ENCODE measurements at places on chromosomes 5 and 9.

DNA sequence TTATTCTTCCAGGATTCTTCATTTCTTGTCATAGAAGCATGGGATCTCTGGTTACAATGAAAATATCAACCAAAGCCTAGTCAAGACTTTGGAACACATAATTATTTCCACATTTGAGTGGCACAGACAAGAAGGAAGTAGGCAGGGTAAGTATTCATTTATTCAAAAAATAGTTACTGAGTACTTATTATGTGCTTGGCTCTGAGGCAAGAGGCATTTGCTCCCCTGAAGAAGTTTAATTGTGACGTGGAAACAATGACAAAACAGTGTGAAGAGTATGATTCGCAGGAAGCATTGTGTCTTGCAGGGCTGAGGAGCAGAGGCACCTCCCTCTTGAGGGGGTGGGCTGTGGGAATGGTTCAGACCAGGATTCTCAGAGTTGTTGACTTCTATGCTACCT is 45.0 kb upstream of the TNFSF15 start:
- no peak for DNase-seq

GRCh38 chr9:121303456-121304451 is 35.8 kb downstream of the GSN start:
- no peak for DNase-seq

- no peak for DNase-seq
Observed at GRCh38 chr5:168921147-168921866, 342.1 kb upstream of the PANK3 start.

GRCh38 chr5:107671742-107672210 is 1.0 kb upstream of the EFNA5 start:
- no peak for DNase-seq

GRCh38 chr5:118593003-118593328 is 395.4 kb downstream of the DTWD2 start:
- DNase-seq = no peak

GRCh38 chr5:165665735-165666400 is 2160.4 kb downstream of the MAT2B start:
- no peak for DNase-seq

DNA sequence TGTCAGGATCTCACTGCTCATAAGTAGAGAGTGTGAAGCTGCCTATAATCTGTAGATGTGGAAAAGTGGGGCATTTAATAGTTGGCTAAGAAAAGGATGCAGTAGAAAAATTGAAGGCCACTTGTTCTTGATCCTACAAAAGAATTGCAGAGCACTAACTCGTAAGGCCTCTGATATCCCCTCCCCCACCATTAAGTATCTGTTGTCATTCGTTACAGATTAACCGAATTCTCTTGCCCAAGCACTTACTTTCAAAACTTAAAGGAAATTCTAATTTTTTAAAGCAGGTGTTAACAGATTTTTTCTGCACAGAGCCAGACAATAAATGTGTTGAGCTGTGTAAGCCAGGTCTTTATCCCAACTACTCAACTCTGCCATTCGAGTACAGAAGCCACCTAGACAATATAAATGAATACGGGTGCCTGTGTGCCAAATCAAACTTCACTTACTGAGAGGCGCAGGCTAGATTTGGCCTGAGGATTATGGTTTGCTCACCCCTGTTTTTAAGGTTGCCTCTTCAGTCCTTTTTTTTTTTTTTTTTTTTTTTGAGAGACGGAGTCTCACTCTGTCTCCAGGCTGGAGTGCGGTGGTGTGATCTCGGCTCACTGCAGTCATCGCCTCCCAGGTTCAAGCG is 234.8 kb downstream of the RFK start:
- no peak for DNase-seq

- no peak for DNase-seq
Observed at GRCh38 chr9:33517373-33517772, 6.7 kb upstream of the ANKRD18B start.

DNA sequence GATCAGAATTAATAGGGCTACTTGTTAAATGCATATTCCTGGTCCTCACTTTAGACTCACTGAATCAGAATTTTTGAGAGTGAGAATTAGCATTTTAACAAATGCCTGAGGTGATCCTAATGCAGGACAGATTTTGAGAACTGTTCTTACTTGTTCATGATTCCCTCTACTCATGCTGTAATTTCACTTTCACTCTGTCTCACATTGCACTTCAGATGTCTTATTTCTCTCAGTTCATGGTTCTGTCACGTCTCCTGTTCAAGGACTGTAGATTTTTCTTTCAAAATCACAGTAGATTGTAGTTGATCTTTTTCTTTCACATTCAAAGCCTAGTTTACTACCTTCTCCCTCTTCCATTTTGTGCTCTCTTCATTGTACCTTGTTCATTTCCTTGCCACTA is 54.3 kb downstream of the ADGRV1 start:
- no peak for DNase-seq

GRCh38 chr5:123610209-123610608 is 98.2 kb downstream of the CSNK1G3 start:
- DNase-seq = no peak

- DNase-seq = no peak
Observed at GRCh38 chr5:67085616-67086015, 111.0 kb downstream of the CD180 start.

GRCh38 chr5:168553377-168554130 is 24.4 kb downstream of the FBLL1 start:
- no peak for DNase-seq

DNA sequence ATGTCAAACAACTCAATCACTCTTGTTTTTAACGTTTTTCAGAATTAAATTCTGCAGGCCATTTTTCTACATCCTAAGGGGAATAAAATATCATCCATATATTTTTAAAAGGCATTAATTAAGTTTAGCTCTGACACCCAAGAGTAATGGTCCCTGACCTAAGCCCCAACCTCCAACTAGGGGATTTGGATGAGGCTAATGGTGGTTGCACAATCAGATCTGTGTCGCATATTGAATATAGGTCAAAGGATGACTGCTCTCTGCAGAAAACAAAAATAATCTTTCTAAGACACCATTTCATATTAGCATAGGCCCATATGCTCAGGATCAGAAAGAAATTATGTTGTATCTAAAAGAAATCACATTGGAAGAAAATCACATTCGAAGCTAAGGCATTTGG is 20.7 kb downstream of the CDH6 start:
- DNase-seq = no peak

- DNase-seq = peak; percentile 36
Observed at GRCh38 chr9:113737517-113738271, 138.4 kb upstream of the ZNF618 start.

- no peak for DNase-seq
Observed at GRCh38 chr9:14843163-14843562, 67.1 kb downstream of the FREM1 start.

GRCh38 chr5:30099634-30100033 is 1093.9 kb upstream of the CDH6 start:
- no peak for DNase-seq

DNA sequence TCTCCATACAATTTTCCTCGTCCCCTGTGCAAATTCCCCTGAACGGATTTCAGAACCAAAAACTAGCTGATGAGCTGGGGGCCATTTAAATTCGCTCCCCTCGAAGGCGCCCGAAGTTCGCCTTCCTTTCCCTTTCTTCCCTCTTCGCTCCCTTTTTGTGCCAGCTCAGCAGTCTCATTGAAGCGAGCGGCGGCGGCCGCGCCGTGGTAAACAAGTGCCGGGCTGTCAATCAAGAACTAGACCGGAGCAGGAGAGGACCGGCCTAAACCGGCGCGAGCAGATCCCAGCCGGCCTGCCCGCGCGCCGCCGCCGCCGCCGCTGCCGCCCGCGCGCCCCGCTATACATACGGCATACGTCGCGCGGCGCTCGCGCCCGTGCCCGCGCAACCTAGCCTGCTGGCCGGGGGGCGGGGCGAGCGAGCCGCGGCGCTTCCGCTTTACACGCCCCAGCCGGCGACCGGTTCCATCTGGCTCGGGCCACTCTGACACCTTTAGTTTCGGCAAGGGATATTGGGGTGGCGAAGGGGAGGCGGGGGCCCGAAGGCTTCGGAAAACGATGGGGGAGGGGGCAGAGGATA is 3.1 kb downstream of the ARRDC3 start:
- peak; percentile 96 for DNase-seq

DNA sequence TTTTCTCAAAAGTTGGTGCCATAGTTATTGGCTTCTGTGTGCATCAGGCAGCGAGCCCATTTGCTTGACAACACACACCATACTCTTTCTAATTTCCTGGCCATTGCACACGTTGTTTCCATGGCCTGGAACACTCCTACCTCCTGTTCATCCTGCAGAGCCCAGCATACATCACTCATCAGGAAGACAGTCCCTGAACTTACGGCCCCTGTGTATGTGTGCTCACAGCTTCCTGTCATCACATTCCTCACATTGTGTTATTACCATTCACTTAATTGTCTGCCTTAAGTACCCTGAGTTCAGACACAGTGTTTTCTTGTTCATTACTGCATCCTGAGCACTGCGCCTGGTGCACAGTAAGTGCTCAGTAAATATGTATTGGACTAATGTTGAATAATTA is 355.9 kb downstream of the PRELID2 start:
- DNase-seq = no peak

- no peak for DNase-seq
Observed at GRCh38 chr9:27749838-27750237, 176.6 kb upstream of the C9orf72 start.

DNA sequence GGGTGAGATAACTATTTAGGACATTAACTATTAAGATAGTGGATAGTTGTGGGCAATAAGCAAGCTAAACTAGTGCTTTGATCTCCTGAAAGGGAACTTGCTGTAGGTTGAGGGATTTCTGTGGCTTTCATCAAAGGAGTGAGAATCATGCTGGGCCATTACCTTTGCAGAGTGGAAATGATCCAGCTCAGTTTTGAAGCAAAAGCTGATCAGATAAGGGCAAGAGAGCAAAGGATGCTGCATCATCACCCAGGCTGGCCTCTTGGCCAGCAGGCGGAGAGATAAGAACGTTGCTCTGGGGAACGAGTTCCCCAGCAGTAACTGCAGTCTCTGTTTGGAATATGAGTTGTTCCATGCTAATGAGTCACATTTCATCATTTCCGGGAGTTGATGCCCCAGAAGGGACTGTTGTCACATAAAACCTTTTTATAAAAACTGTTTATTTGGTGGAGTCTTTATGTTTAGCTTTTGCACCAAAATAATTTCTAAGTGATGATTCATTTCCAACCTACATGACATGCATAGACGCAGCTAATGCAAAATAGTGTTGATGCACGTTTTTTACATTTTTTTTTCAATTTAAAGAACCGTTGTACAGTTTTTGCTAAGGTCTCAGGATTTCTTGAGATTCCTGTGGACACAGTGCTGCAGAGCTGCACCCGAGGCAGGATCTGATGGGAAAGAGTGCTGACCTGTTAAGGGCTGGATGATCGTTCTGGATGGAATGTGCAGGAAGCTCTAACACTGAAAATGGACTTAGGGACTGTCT is 99.3 kb downstream of the ACTBL2 start:
- peak; percentile 3 for DNase-seq

GRCh38 chr9:93238953-93239925 is 55.3 kb downstream of the WNK2 start:
- no peak for DNase-seq

DNA sequence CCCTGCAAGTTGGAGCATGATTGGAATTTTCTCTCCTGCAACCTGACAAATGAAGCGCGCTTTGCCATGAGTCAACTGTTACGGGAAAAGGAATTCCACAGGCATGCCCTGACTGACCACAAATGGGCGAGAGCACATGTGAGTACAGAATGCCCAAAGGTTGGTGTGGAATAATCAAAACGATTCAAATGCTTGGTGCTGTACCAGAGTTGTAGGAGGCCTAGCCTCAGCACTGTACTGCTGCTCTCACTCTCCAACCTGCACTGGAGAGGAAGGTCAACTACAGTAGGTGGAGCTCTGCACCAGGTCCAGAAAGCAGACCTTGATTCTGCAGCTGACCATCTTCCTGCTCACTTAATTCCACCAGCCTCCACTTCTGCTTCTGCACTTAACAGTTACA is 406.9 kb upstream of the ACTBL2 start:
- no peak for DNase-seq

GRCh38 chr5:29367176-29367833 is 1826.2 kb upstream of the CDH6 start:
- DNase-seq = no peak

DNA sequence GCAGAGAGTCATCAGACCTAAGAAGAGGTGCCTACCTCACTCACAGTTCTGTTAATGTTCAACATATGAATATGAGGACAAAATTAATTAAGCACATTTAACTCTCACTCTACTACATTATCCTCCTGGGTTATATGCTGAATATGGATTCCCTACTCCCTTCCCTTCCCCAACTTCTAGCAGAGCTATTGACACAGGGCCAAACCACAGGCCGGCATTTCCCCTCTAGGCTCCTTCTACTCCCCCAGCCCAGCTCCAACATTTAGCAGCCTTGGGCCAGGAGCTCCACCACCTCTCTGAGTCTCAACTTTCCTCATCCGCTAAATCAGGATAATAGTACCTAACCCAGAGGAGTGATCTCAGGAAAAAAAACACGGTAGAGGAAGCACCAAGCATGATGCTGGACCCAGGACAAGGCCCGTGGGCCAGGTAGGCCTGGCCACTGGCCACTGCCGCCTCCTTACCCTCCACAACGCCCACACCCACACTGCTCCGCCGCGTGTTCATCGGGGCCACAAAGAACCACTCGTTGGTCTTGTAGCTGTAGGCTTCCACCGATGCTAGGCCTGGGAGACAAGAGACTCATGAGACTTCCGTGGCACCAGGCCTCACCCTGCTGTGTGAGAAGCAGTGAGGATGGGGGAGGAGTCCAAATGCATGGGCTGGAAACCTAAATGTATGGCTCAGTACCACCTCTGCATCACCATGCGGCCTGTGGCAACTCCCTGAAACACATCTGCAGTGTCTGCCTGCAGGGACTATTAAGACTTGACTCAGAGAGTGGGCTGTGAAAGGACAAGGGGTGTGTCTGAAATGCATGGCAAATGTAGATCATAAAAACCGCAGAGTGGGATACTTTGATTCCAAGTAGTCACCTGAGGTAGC is 98.8 kb downstream of the KLHL3 start:
- no peak for DNase-seq

GRCh38 chr9:137705443-137705863 is 86.6 kb downstream of the EHMT1 start:
- peak; percentile 24 for DNase-seq

- no peak for DNase-seq
Observed at GRCh38 chr5:95241635-95242034, 43.3 kb downstream of the MCTP1 start.

DNA sequence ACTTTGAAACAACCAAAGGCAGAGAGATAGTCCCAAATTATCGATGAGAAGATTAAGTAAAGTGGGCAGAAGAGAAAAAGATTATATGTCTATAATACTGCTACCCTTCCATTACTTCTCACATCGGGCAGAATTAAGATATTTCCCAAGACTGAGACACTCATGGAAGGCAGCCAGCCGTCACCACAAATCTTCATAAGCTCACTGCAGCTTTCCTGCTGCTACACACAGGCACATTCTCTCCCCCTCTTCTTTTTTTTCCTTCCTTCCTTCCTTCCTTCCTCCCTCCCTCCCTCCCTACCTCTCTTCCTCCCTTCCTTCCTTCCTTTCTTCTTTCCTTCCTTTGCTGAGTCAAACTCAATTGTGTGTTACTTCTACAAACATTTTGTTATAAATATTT is 58.7 kb upstream of the SPATA31C2 start:
- no peak for DNase-seq

- no peak for DNase-seq
Observed at GRCh38 chr9:91191411-91192380, 170.0 kb downstream of the AUH start.

Data from stimulated activated naive CD8-positive, alpha-beta T cell treated with anti-CD3 and anti-CD28 coated beads, Interleukin-15, amount 100 ng/mL, for 72 hours (primary cell).